ENCODE measurements at places on chromosomes 5 and 9. TPM values are rescaled to one million over a fixed set of nuclear protein-coding genes. Genes with fewer than 3 reads are reported as not detected.

- DNase-seq = no peak
Measured at GRCh38 chr9:136086213-136086881, 8.7 kb downstream of the NACC2 start.

- DNase-seq = no peak
Measured at GRCh38 chr5:111248571-111248970, 24.4 kb downstream of the CAMK4 start.

DNA sequence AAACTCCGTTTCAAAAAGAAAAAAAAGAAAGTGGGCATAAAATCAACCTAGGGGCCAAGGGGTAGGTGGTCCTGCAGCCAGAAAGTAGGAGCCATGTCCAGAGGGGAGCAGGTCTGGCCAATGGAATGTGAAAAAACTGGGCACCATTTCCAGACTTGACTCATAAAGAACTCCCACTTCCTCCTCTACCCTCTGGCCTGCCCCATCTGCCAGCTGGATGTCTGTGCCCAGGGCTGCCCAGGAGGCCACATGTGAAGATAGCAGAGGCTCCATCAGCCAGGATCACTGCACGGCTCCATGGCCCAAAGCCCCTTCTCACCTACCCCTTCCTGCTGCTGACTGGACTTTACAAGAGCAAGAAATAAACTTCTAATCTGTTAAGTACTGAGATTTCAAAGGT lies 42.1 kb upstream of the EEIG1 start:
- peak; percentile 28 for DNase-seq

DNA sequence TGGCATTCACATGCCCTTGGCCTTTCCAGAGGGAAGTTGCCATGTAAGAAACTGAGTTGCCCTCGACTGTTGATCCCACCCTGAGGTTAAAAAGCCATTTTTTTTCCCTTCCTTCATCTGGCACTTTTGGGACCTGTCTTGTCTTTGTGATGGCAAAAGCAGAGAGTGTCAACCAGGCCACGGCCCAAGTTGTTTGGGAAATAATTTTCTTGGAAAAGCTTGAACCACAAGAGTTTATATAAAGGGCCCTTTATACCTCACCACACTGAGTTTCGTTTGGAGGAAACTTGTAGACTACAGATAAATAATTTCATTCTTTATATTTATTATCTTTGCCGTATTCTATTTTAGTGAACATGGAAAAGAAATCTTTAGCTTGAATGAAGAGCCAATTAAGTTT lies 34.3 kb downstream of the ACTBL2 start:
- no peak for DNase-seq

- no peak for DNase-seq
Measured at GRCh38 chr5:151483647-151484046, 36.2 kb downstream of the SLC36A1 start.

DNA sequence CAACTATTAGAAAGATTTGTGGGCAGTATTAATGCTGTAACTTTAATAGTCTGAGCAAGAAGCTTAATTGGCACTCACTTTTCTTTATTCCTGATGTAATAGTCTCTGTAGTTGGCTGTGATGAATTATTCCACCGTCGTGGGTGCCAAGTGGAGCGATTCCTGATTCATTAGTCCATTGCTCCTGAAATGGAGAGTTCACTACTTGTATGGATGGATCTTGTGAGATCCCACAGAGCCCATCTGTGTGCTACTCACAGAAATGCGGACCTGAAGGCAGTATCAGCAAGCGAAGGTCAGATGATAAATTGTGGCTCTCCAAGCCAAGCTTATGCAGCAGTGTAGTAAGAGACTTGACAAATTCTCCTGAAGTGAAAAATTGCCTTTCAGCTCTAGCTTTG lies 212.2 kb downstream of the CHSY3 start:
- DNase-seq = no peak

- no peak for DNase-seq
Measured at GRCh38 chr5:14327624-14328023, 184.5 kb downstream of the TRIO start.

GRCh38 chr9:88391921-88392320 lies 3.7 kb downstream of the SPIN1 start:
- DNase-seq = no peak

DNA sequence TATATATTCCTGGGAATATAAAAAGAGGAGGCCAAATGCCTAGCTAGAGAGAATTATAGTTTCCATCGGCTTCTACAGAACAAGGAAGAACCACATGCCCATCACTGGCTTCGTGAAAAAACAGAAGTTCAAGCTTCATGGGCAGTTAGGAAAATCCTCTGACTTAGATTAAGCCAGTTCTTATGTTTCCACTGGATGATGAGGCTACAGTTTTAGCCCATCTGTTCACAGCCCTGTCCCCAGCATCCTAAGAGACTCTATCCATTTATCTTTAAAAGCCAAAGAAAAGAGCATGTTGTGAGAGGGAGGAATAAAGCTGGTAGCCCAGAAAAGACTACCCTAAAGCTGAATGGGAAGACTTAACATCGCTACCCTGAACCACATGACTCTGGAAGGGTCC lies 285.5 kb upstream of the WWC1 start:
- DNase-seq = no peak

The DENND4C gene
- total RNA-seq = 36.5 TPM

The HNRNPK gene
- total RNA-seq = 653 TPM

The CENPK gene
- 50.7 TPM for total RNA-seq
